ENCODE measurements at places on chromosomes 4 and X.

- no peak for DNase-seq
Measured at GRCh38 chr4:140653718-140654494, 85.1 kb upstream of the UCP1 start.

GRCh38 chrX:71870208-71871098, 40.2 kb upstream of the NHSL2 start:
- DNase-seq = no peak

DNA sequence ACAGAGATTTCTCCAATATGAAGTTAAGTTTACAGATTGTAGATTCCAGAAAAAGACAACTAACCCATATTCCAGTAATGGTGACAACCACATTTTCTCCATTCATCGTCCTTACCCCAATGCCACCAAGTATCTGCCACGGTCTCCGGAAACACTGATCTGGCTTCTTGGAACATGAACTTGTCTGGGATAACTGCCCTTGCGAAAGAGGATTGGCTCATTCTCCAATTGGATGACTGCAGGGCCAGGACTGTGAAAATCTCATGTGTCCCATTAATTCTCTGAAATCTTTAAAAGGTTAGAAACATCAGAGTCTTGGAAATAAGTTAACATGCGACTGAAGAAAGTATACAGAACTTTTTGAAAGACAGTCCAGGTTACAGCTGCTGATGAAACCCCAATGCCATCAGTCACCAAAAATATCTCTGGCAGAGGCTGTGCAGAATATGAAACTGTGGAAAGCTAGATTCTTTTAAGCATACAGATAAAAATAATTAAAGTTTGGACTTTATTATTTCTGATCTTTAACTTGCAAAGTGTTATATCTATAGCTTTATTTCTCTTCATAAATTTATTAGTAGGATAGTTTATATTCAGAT, 496.9 kb downstream of the PPARGC1A start:
- no peak for DNase-seq

DNA sequence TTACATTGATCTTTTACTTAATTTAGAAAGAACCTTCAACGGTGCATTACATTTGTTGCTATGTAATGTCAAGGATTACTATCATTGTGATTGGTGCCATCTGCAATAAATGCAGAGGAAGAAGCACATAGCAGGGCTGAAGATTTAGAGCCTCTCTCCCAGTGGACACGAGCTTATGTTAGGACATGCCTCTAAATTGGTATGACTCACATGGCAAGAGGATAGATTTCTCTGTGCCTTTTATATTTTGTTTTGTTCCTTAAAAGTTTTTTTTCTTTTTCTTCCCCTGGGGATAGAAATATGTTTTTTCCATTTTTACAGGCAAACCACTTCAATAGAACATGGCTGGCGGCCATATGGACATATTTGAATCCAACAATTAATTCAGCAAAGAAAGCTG, 205.0 kb upstream of the HAND2 start:
- DNase-seq = no peak

- DNase-seq = no peak
Measured at GRCh38 chr4:29900336-29900735, 819.8 kb upstream of the PCDH7 start.

GRCh38 chrX:14690553-14690952, 161.2 kb downstream of the GLRA2 start:
- no peak for DNase-seq

- DNase-seq = no peak
Measured at GRCh38 chr4:137659431-137659830, 127.1 kb upstream of the PCDH18 start.

DNA sequence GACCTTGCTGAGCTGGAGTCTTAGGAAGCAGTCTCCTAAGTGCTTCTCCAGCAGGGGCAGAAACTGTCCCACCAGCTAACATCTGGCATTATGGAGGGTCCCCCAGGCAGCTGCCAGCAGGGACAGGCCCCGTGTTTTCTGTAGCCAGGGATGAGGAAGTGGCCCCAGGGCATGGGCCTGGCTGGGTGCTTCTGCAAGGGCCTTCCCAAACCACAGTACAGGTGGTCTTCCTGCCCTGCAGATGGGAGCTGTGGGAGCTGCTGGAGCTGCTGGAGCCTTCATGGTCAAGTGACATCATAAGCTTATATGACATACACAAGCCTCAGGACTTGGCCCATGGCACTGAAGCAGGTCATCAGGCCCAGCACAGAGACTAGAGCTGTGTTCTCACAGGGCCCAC, 5.0 kb upstream of the MSANTD1 start:
- DNase-seq = no peak

- DNase-seq = no peak
Measured at GRCh38 chr4:124179506-124180186, 532.9 kb downstream of the ANKRD50 start.

- DNase-seq = no peak
Measured at GRCh38 chr4:168057412-168057811, 34.9 kb upstream of the ANXA10 start.

- DNase-seq = no peak
Measured at GRCh38 chr4:138449938-138450337, 207.8 kb upstream of the SLC7A11 start.

GRCh38 chr4:107718351-107718965, 1.6 kb downstream of the PAPSS1 start:
- no peak for DNase-seq

DNA sequence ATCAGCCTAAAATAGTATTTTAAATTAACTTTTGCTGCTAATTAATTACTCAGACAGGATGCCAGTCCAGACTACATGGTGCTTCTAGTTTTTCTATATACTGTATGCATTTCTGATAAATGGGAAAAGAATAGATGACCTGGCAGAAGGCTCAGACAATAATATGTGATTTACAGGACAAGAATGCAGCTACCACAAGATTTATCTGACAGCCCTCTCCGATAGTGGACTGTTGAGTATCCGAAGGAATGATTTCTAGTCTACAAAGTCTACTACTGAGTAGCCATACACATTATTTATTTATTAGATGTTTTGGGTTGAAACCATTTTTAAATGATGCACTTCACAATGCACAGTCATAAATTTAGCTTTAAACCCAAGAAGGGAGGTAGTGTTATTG, 212.8 kb downstream of the MAB21L2 start:
- DNase-seq = no peak

DNA sequence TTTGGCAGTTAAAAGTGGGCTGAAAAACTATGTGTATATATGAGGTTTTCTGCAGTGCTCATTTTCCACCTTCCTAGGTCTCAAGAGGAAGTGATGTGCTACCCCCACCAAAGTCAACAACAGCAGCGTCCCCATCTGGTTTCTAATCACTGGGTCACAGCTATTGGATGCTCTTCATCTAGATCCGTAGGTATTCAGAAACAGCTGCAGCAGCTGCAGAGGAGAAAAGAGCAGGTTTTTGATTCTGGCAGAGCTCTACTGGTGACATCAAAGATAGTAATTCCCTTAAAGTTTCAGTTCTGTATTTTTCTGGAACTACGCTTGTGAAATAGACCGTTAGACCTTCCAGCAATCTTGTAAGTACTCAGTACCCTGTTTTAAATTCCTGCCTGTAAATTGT, 5.8 kb upstream of the GUCY2F start:
- DNase-seq = no peak

Measured in stimulated activated CD4-positive, alpha-beta T cell treated with anti-CD3 and anti-CD28 coated beads, Interleukin-15, amount 100 ng/mL, for 1 hour (primary cell).